ENCODE measurements at places on chromosomes 7 and 10. TPM values are rescaled to one million over a fixed set of nuclear protein-coding genes. Genes with fewer than 3 reads are reported as not detected.

The MICALL2 gene
- 16.2 TPM for total RNA-seq

The LRRC18 gene
- not detected for total RNA-seq

The FAM185A gene
- 8.6 TPM for total RNA-seq

The DDC gene
- total RNA-seq: not detected

The CACNB2 gene
- 1.0 TPM for total RNA-seq

The ZNF365 gene
- 2.6 TPM for total RNA-seq

The FEZF1 gene
- total RNA-seq: not detected

The SEMA3D gene
- total RNA-seq: 10.3 TPM

The ZNF282 gene
- total RNA-seq: 19.6 TPM

The AOAH gene
- not detected for total RNA-seq

The GOLGA7B gene
- 0.11 TPM for total RNA-seq

The DNA2 gene
- 5.1 TPM for total RNA-seq

The EGR2 gene
- total RNA-seq: 0.86 TPM

The ABCC2 gene
- 1.6 TPM for total RNA-seq

The DGKB gene
- not detected for total RNA-seq

The PRKAG2 gene
- total RNA-seq: 23.9 TPM

The EPHA1 gene
- total RNA-seq: not detected

The RPS24 gene
- 2,834 TPM for total RNA-seq

The AGBL3 gene
- total RNA-seq: 1.8 TPM

The FAM171A1 gene
- 13.1 TPM for total RNA-seq

The MRLN gene
- not detected for total RNA-seq

The BAIAP2L1 gene
- 16.1 TPM for total RNA-seq

The PDK4 gene
- total RNA-seq: 18.5 TPM

The IL15RA gene
- total RNA-seq: 3.3 TPM

The SPRN gene
- 0.11 TPM for total RNA-seq

The PSD gene
- total RNA-seq: 1.8 TPM

The MRPS24 gene
- 82.7 TPM for total RNA-seq

The RBP3 gene
- total RNA-seq: not detected

The FAM25C gene
- not detected for total RNA-seq

The FOXI2 gene
- not detected for total RNA-seq

The AGR2 gene
- 0.86 TPM for total RNA-seq

The PLEKHS1 gene
- not detected for total RNA-seq

The DYDC2 gene
- not detected for total RNA-seq

The CUZD1 gene
- 0.91 TPM for total RNA-seq

The EIF5AL1 gene
- 1.5 TPM for total RNA-seq

The INHBA gene
- 60.1 TPM for total RNA-seq

The H2BK1 gene
- total RNA-seq: not detected

The COL28A1 gene
- total RNA-seq: 0.52 TPM

The LRRN3 gene
- total RNA-seq: 0.26 TPM
